Fibroblast of the aortic adventitia (primary cell): ENCODE measurements at places on chromosomes 7 and 10. TPM values are rescaled to one million over a fixed set of nuclear protein-coding genes. Genes with fewer than 3 reads are reported as not detected.

CFAP69 gene
- total RNA-seq = 3.2 and 6.4 TPM in 2 replicates

GDF2 gene
- not detected in 2 replicates for total RNA-seq

DNA sequence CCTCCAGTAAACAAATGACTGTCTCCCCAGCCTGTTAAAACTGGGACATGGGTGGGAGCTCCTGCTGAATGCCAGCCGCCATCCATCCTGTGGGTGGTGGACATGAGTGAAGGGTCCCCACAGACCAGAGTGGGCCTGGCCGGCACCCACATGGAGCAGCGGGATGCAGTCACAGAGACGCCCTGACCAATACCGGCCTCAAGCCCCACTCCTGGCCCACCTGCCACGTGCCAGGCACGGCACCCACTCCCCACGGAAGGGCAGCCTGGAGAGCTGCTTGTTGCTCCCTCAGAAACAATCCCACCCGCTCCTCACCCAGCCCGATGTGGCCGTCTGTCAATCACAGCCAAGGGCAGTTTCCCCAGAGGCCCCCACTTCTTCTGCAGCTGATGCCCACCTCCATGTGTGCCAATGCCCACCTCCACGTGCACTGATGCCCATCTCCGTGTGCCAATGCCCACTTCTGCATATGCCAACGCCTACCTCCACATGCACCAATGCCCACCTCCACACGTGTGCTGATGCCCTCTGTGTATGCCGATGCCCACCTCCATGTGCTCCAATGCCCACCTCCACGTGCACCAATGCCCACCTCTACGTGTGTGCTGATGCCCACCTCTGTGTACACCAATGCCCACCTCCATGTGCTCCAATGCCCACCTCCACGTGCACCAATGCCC is 42.8 kb upstream of the DNAAF5 start:
- no peak for DNase-seq

- no peak for DNase-seq
Measured at GRCh38 chr10:70317272-70317942, 33.6 kb upstream of the NPFFR1 start.

DNA sequence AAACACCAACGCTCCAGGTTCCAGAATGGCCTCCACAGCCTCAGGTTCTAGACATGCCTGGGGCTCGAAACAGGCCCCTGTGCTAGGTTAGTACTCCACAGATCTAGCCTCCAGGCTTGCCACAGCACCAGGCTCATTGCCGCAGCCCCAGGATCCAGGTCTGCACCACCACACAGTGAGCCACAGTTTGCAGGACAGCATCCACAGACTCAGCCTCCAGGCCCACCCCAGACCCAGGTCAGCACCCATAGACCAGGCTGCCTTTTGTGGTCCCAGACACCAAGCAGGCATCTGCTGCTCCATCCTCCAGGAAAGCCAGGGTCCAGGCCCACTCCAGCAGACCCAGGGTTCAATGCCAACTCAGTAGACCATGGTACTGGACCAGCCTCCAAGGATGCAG is 132.3 kb upstream of the VSTM2A start:
- DNase-seq = no peak

DNA sequence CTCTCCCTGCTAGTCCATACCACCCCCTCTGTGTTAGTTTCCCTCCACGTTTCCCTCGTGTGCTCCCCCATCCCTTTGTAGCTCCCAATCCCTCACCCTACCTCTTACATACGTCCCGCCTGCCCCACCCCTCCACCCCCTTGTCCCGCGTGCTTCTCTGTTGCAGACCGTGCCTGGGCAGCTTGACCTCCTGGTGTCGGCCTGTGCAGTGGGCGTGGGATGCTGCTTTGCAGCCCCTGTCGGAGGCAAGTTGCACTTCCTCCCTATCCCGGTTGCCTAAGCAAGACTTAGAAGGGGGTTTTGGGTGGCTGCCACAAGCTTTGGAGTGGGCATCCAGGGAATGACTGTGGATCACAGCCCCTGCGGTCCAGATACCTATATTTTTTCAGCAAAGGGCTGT is 7.7 kb downstream of the CLCN1 start:
- DNase-seq = no peak

GRCh38 chr7:156735851-156736250 is 95.3 kb downstream of the RNF32 start:
- no peak for DNase-seq

- no peak for DNase-seq
Measured at GRCh38 chr10:124225029-124225466, 131.7 kb upstream of the CHST15 start.

DNA sequence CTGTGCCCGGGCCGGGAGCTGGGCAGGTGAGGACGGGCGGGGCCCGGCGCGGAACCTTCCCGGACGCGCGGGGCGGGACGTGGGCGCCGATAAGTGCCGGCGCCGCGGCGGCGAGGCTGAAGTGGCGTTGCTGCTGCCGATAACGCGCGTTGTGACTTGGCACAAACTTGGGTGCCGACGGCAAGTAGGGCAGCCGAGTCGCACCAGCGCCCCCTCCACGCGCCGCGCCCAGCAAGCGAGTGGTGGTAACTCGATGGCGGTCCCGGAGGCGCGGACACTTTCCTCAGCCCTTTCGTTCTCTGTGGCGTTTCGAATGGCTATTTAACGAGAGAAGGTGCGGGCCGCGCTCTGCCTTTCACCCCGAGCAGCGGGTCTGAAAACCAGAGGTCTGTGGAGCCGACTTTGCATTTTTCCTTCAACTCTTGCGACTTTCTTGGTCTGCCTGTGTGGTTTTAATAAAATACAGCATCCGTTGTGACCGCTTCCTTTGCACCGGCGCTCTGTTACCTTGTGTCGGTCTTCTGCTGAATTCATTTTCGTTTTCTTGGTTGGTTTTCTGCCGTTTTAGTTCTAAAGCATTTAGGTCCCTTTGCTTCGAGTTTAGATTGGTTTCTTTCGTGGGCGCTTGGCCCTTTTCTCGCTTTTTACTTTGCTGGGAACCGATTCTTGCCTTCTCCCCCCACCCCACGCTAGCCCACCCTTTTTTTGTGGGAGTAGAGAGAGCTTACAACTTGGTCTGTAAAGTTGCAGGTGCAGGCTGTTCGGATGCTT is 701 bp downstream of the STK17A start:
- peak; percentile 54 for DNase-seq

GRCh38 chr10:20181434-20181833 is 365.2 kb downstream of the PLXDC2 start:
- DNase-seq = no peak

DNA sequence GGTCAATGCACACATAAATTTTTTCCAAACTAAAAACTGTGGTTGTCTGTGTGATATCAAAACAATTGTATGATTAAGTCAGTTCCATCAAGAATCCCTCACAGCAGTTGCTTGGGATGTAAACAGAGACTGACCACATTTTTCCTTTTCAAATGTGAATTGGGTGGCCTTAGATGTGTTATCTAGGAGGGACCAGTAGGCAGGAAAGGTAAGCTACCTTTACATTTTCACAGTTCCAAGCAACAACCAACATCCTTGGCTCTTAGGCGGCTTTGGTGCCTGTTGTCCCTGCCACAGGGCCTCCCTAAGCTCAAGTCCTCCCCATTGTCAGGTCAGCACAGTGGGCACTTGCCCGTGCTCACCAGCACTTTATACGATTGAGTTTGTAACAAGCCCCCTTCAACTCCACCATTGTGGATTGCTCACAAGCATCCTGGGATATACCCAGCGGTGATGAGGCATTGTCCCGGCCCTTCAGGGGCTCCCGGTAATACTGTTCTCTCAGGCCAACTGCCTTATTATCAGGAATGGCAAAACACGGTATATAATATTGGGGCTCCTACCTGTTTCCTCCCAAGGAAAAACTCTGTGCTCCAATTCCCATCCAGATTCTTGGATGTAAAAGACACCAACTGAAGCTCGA is 114.9 kb upstream of the ANKRD1 start:
- DNase-seq = no peak

DNA sequence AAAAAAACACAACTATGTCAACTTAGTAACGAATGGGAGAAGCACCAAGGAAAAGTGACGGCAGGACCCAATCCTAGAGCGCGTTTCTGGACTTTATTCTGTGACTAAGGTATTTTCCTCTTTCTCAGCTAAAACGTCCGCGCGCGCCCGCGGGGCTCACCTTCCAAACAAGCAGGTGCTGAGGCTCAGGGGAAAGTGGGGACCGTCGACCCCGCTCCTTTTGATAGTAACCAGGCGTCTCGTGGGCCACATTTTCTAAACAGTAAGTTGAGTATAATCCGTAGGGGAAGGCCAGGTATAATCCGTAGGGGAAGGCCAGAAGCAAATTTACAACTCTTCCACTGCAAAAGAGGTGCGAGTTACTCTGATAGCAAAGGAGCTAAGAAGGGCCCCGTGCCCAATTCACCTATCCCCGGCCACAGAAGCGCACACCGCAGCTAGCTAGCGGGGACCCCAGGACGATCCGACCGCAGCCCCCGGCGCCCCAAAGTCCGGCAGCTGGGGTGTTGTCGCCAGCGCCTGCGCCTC is 743 bp downstream of the MKI67 start:
- no peak for DNase-seq

- DNase-seq = peak; percentile 80
Measured at GRCh38 chr7:74269757-74270277, 15.6 kb upstream of the RFC2 start.

GRCh38 chr7:139827042-139827441 is 2.0 kb upstream of the TBXAS1 start:
- DNase-seq = no peak

- no peak for DNase-seq
Measured at GRCh38 chr10:108469940-108470339, 1305.4 kb upstream of the SORCS1 start.

DNA sequence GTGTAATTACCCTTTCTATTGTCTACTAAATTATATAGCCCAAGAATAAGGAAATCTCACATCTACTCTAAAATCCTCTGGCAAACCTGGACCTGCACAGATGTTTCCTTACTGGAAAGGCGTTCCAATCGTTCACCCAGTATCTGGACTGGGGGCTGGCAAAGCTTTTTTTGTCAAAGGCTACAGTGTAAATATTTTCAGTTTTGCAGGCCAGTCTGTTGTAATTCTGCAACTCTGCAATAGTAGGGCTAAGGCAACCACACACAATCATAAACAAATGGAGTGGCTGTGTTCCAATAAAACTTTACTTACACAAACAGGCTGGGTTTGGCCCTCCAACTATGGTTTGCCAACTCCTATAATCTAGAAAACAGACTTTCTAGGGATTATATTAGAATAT is 56.2 kb downstream of the GLI3 start:
- no peak for DNase-seq

DNA sequence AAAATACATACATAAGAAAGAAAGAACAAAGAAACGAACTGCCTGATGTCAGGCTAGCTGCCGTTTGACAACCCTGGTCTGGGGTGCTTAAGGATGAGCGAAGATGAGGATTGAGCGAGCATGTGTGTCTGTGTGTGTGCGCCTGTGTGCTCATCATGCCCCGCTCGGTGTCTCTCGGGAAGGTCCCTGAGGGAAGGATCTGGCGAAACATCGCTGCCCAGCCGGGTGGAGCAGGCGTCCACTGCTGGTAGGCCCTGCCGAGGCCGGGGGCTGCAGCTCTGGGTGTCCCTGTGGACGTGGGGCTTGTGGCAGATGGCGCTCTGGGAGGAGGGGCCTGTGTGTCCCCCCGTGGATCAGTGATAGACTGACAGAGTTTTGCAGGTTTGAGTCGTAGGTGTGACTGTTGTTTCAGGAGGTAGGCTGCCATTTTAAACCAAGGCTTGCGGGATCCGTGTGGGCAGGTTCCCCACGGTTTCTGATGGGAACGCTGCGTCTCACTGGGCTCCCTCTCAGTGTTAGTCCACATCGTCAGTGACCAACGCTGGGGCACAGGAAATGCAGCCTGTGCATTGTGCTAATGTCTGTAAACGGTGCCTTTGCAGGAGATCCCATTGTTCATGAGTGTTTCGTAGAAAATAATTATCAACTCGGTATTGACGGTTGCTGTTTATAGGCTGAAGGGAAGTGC is 5.9 kb upstream of the SUN1 start:
- no peak for DNase-seq

DNA sequence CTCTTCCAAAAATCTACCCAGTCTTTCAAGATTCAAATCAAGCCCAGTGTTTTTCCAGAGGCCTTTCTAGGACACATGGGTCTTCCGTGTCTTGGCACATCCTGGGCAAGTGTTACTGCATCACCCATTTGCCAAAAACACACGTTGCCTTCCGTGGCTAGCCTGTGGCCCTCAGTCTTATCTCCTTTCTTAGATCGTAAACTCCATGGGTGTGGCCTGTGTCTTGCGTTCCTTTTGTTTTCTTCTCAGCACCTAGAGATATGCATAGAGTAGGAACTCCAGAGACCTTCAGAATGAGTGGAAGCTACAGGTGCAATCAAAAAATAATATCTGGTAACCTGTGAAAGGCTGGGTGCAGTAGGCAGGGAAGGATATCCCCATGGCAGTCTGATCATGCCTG is 56.5 kb upstream of the NMT2 start:
- no peak for DNase-seq

GRCh38 chr7:30585675-30586074 is 9.0 kb upstream of the GARS1 start:
- DNase-seq = no peak

DNA sequence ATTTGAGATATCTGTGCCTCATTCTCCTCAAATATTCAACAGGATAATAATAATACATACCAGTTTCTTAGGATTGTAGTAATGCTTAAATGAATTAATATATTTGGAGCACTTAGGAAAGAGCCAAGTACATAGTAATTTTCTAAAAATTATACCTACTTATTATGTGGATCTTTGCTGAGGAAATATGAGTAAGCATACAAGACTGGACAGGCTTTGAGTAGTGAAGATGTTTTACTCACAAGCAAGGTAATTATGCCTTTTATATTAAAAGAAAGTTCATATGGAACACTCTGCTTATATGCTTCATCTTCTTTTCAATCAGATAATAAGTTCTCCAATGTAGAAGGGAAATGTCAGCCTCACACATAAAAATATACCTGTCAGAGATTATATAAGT is 337.5 kb upstream of the KAT6B start:
- no peak for DNase-seq

DNA sequence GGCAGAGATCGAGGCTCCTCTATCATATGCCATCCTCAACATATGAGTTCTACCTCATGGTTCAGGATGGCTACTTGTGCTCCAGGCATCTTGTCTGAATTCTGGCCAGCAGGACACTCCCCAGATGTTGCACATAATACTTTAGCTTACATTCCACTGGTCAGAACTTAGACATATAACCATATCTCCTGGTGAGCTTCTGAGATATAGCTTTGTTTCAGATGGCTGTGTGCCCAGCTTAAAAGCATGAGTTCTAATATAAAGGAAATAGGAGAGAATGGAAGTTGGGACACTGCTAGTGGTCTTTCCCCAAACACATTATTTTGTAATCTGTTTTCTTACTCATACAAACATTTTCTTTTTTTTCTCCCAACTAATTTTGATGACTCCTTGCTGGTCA is 50.8 kb upstream of the IFRD1 start:
- peak; percentile 81 for DNase-seq

- no peak for DNase-seq
Measured at GRCh38 chr10:121667948-121668313, 69.7 kb upstream of the FGFR2 start.

DNA sequence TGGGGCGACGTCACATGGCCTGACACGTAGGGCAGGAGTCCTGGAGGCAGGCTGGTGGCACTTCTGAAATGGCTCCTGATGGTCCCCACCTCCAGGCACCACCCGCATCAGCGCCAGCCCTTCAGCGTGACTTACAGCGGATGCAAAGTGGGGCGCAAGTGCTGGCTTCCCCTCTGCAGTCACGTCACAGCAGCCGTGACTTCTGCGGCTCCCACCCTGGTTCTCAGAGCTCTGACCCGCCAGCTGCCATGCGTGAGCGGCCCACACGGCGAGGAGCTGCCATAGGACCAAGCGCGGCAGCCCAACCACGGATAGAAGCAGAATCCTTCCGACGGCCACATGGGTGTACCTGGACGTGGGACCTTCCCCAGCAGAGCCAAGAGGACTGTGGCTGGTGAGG is 159.0 kb downstream of the ELFN1 start:
- no peak for DNase-seq
